ENCODE measurements at places on chromosomes 3 and 15. TPM values are rescaled to one million over a fixed set of nuclear protein-coding genes. Genes with fewer than 3 reads are reported as not detected.

DNA sequence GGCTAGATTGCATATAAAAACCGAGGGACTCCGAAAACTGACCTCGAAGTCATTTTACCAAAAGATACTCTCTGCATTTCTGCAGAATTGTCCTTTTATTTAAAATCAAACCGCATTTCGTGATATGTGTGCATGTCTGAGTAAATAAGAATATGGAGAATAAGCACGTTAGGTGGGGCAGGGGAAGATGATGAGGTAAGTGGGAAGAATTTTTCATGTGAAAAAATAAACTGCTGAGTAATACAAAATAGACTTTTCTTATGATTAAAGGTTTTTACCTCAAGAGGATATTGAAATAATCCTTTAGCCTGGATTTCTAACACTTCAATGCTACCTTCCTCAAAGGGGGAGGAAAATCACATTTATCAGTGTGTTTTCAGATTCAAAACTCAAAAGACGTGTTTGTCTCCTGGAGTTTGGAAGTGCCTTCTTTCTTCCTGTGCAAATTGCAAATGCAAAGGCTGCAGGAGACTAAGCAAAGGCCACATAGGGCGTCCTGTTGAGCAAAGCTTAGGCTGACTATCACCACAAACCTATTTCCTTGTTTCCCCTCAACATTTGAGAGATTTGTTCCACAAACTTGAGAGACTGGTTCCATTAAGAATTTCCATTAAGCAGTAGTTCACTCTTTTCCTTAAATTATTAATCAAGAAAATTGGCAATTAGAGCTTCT, 813.5 kb downstream of the MCTP2 start:
- no peak for DNase-seq

DNA sequence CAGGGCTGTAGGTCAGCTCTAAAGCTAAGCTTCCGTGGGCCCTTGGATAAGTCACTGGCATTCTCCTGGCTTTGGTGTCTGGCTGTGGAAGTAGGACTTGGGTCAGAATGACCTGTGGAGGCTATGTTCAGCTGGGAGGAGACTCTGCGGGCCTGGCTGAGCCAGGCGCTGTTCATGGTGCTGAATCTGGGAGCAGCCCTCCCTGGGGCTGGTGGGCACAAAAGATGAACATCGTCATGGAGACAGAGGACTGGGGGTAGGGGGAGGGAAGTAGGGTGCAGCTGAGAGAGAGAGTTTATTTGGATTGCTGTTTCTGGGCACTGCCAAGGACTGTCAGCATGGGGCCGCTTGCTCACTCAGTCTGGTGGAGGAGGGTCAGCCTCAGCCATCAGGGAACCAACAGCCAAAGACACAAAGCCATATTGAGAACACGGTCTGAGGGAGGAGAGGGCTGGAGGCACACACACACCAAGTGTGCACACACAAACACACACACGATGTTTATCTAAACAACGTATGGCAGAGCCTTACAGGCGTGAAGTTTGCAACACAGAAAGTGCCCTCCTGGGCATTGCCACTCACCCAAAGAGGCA, 120.7 kb upstream of the LINGO1 start:
- DNase-seq: no peak

DNA sequence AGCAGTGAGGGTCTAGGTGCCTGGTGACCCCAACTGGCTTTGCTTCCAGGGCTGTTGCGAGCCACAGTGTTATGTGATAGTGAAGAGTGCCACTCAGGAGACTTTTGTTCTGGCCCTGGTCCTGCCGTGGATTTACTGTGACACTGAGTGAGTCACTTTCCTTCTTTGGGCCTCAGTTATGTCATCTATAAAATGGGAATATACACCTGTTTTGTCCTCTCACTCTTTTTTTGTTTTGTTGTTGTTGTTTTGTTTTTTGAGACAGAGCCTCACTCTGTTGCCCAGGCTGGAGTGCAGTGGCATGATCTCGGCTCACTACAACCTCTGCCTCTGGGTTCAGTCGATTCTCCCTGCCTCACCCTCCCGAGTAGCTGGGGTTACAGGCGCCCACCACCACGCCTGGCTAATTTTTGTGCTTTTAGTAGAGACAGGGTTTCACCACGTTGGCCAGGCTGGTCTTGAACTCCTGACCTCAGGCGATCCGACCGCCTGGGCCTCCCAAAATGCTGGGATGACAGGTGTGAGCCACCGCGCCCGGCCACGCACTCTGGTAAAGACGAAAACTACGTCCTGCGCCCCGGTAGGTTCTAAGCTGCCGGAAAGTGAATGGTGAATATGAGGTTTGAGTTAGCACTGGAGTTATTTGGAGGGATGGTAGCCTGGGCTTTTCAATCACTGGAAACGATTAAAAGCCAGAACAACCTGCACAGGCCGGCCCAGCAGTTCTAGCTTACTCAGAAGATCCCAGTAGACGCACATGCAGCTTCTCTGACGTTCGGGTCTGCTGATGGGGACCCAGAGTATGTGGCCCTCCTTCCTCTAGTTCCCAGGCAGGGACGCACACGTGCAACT, 46.6 kb downstream of the BDH1 start:
- DNase-seq: no peak

- no peak for DNase-seq
Measured at GRCh38 chr3:138511945-138512344, 77.5 kb downstream of the ESYT3 start.

GRCh38 chr15:28094732-28095521, 4.2 kb downstream of the OCA2 start:
- DNase-seq: no peak

DNA sequence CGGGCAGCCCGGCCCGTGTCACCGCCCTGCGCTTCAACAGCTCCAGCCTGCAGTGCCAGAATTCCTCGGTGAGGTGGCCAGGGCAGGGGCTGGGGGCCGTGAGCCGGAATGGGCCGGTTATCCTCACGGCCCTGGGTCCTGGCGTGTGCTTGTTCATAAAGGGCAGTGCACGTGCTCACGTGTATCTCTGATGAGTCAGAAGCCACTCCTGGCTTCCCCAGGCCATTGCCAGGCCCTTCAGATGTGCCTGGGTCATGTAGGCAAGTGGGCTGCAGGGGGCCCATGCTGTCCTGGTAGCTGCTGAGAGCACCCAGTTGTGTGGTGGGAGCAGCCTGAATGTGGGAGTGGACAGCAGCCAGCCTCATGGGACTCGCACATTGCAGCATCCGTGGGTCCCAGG, 29.2 kb downstream of the PLXNA1 start:
- no peak for DNase-seq

- DNase-seq: no peak
Measured at GRCh38 chr3:131107637-131108433, 81.2 kb downstream of the NEK11 start.

DNA sequence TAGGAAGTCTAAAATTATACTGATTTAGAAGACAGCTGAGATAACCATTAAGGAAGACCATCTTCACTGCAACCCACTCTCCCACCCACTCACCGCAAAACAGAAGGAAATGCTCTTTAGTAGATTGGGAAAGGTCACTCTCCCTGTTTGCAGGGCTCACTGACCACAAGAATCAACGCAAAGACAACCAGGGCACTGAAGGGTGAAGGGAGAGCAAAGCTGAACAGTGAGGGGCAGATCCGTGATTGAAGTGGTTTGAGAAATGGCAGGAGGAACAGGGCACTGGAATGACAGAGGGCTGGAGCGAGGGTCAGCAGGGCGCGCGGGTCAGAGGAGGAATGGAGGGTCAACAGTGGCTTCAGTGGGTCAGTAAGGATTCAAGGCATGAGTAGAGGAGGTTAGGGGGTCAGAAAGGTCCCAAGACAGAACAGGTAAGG, 520 bp downstream of the MESD start:
- DNase-seq: no peak

- no peak for DNase-seq
Measured at GRCh38 chr3:62188681-62189375, 184.5 kb downstream of the FEZF2 start.

- no peak for DNase-seq
Measured at GRCh38 chr15:42141246-42141645, 15.2 kb downstream of the PLA2G4F start.

- no peak for DNase-seq
Measured at GRCh38 chr3:44242721-44243120, 1.0 kb downstream of the TOPAZ1 start.

- no peak for DNase-seq
Measured at GRCh38 chr3:189122526-189123205, 49.1 kb upstream of the TPRG1 start.

- no peak for DNase-seq
Measured at GRCh38 chr3:129732200-129732876, 125.9 kb upstream of the PLXND1 start.

- DNase-seq: no peak
Measured at GRCh38 chr3:99845331-99845730, 27.7 kb downstream of the CMSS1 start.

- no peak for DNase-seq
Measured at GRCh38 chr15:88904257-88904623, 8.9 kb upstream of the HAPLN3 start.

- no peak for DNase-seq
Measured at GRCh38 chr15:24747376-24747775, 71.8 kb downstream of the NPAP1 start.

DNA sequence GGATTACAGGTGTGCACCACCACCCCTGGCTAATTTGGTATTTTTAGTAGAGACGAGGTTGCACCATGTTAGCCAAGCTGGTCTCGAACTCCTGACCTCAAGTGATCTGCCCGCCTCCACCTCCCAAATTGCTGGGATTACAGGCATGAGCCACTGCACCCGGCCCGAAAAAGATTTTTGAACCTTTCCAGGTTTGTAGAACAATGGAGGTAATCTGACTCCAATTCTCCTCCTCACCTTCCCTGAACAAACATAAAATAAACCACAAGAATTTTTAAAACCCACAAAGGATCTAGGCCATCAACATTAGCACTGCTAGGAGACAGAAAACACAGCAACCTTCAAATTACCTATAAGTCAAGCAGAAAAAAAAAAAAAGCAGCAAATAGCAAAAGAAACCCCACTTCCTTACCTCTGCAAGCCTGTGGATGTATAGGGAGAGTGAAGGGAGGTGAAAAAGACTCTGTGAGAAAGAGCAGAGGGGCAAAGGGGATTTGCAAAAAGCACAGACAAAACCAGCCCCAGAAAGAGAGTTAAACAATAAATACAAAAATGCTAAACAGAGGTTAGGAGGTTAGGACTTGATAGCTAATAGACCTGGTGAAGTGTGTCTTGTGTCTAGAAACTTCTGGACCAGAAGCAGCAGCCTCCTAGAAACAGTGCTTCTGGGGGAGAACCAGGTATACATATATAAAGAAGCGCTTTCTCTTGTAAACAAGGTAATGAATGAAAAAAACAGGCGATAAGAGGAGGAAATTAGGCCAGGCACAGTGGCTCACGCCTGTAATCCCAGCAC, 32.1 kb downstream of the TFDP2 start:
- DNase-seq: no peak

DNA sequence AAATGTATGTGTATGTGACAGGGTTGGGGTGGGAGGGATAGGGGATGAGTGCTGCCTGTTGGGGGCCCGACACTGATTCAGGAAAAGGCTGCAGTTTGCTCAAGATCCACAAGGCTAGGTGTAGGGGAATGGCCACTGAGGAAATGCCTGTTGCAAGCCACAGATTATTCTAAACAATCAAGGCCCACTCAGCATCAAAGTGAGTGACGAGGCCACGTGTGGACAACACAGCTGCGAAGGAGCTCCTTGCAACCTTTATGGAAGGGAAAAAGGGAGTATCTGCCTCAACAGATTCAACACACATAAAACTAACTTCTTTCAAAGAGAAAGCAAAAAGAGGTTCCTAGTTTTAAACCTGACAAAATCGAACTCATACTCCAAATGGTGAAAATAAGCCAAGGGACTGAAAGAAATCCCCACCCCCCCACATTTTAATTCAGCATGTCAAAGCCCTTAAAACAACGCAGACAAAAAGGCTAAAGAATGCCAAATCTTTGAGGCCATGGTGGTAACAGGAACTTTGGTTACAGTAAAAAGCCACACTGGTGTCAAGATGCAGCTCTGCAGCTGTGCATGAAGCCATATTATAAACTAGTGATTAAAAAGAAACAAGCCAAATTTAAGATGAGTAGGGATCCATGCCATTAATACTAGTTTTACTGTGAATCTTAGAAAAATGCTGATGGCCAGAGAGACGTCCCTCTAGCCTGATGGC, 3.6 kb downstream of the POLG start:
- no peak for DNase-seq

DNA sequence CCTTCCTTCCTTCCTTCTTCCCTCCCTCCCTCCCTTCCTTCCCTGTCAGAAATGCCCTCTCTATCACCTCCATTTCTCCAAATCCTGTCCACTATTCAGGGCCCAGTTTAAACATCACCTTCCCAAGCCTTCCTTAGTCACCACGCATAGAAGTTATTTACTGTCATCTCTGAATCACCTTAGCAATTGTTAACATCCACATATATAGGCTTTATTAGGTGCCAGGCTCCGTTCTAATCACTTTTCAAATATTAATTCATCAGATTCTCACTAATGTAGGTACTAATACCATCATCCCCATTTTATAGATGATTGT, 1.1 kb upstream of the MAGEF1 start:
- no peak for DNase-seq

DNA sequence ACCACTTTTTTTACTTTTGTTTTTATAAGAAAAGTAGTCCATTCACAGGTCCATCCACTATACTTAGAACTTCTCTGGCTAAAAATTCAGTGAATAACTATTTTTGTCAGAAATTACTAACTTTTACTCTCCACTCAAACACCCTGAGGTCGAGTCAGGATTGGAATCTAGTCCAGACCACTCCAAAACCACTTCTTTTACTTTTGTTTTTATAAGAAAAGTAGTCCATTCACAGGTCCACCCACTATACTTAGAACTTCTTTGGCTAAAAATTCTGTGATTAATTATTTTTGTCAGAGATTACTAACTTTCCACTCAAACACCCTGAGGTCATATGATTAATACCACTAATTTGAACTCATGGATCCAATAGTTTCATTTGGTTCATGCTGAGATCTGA, 239.4 kb downstream of the RORA start:
- DNase-seq: no peak

DNA sequence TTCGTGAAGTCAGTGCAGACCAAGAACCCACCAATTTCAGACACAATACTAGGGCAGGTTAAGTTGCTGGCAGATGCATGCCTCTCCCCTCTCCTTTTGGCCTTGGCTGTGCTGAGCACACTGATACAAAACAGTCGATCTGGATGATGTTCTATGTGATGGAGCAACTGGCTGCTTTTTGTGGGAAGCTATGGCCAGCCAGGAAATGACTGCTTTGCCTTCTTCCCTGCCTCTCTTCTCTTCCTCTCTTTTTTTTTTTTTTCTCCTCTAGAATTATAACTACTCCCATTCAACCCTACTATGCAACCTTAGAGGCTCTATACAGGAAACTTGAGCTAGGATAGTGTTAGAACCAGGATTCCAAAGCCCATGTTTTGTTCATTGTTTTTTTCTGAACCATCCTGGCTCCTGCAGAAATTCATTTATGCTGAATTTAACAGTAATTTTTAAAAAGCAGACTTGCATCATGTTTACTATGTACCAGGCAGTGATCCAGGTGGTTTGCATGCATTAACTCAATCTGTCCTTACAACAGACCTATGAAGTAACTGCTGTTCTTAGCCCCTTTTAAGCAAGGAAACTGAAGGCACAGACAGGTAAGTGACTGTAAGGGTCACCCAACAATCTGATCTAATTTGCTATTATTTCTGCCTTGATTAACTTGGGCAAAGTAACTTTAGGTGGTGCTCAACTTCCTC, 62.9 kb downstream of the PLD1 start:
- DNase-seq: no peak

- no peak for DNase-seq
Measured at GRCh38 chr3:58848826-58849225, 182.3 kb upstream of the FAM3D start.

Gene CD80
- not detected for polyA plus RNA-seq

Gene AGBL1
- polyA plus RNA-seq: not detected

Gene HRG
- polyA plus RNA-seq: 0.03 TPM

Gene IQCF5
- not detected for polyA plus RNA-seq

Gene EFCAB12
- 0.42 TPM for polyA plus RNA-seq

Gene GOLGA6B
- polyA plus RNA-seq: not detected
